ENCODE measurements at places on chromosomes 6 and 20.

- no peak for DNase-seq
Observed at GRCh38 chr20:22924046-22924737, 110.9 kb upstream of the SSTR4 start.

DNA sequence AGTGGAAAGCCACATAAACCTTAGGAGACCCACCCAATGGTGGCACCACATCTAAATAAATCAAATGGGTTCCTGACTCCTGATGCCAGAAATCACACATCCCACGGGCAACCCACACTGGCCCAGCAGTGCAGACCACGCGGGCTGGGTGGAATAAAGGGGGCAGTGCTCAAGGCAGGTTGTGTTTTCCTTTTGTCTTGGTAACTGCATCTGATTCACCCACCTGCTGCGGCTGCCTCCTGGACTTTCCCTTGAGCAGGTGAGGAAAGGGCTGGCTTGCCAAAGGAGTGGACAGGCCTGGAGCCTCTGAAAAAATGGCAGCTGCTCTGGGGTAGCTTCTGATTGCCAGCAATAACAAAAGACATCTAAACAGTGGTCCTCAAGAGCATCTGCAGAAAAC, 119.5 kb upstream of the KCNK16 start:
- DNase-seq: no peak

GRCh38 chr6:3535033-3535775, 78.4 kb upstream of the SLC22A23 start:
- no peak for DNase-seq

- DNase-seq: no peak
Observed at GRCh38 chr6:134223796-134224420, 94.0 kb downstream of the SGK1 start.

Data from kidney capillary endothelial cell (primary cell).